Left renal cortex interstitium (tissue), 4 donors: ENCODE measurements at places on chromosomes 7 and 10.

DNA sequence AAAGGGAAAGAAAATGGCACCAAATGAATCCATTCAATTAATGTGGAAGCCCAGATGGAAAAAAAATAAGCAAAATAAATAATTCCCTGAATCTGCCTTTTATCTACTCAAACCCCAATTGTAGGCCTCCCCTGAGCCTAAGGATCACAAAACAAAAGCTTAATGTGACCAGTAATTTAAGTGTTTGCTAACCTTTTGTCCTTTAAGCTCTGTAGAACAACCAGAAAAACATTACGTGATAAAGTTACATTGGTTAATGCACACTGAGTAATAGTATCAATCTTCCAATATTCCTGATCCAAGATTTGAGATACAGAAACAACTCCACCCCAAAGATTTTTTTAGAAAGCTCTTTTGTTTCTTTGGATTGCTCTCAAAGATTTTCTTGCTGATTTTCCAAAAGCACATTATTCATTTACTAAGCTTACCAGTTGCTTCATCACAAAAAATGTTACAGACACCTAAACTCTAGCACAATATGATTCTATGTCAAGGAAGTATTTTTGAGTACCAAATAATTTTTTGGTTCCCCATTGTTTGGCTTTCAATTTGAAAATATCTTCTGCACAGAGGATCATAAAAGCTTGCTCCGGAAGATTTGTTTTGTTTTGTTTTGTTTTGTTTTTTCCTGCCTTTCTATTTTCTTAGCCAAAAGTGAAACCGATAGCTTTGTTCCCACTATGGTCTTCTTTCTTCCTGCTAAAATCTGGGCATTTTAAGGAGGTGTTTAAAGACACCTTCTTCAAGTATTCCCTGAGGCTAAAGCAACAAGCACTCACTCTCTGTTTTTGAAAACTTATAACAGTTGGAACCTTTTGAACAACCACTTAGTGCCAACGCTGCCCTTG lies 54.2 kb downstream of the TRIL start:
- no peak for DNase-seq

- DNase-seq, result no peak
These were observed 82.4 kb upstream of the CHST15 start for GRCh38 chr10:124175701-124176348.

GRCh38 chr7:102424129-102424551 lies 9.2 kb upstream of the ORAI2 start:
- no peak for DNase-seq

- DNase-seq, result no peak
These were observed 22.9 kb upstream of the C10orf105 start for GRCh38 chr10:71742301-71743088.

DNA sequence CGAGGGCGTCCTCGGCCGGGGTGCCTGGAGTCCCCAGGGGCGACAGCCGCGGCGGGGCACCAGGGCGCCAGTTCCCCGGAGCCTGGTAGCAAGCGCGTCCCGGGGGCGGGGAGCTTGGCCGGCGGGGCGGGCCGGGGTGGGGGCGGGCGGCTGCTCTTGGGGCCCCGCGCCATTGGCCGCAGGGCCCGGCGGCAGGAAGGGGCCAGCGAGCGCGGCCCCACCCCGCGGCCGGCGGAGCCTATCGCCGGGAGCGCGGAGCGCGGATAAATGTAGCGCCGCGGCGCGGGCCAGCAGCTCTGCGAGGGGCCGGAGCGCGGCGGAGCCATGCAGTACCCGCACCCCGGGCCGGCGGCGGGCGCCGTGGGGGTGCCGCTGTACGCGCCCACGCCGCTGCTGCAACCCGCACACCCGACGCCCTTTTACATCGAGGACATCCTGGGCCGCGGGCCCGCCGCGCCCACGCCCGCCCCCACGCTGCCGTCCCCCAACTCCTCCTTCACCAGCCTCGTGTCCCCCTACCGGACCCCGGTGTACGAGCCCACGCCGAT lies at the start of gene HHEX:
HHEX (plus strand) TSS at position 293 of the 548 bp plus-strand sequence; CDS start at position 325, 32 bp downstream.
- DNase-seq, result peak; percentile 9

GRCh38 chr7:12801107-12801506 lies 113.7 kb downstream of the ARL4A start:
- no peak for DNase-seq

DNA sequence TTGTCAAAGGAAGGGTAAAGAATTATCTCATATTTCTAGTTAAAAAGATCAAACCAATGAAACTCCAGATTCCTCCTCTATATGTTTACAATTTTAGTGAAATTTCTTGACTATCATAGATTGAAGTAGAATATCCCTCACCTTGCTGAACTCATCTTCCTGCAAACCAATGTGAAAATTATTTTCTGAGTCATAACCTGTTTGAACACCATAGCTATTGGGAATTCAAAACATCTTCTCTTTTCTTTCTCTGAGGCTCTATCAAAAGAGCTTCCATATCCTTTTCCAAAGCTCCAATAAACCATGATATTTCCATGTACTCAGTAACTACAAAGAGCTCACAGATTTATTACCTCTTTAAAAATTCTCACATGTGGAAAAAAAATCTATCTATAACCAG lies 134.3 kb downstream of the DOCK4 start:
- no peak for DNase-seq

GRCh38 chr7:70361821-70362220 lies 763.5 kb downstream of the AUTS2 start:
- no peak for DNase-seq

DNA sequence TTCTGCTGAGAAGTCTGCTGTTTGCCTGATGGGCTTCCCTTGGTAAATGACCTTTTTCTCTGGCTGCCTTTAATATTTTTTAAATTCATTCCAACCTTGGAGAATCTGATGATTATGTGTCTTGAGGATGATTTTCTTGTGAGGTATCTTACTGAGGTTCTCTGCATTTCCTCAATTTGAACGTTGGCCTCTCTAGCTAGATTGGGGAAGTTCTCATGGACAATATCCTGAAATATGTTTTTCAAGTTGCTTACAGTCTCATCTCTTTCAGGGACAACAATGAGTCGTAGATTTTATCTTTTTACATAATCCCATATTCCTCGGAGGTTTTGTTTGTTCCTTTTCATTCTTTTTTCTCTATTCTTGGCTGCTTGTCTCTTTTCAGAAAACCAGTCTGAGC lies 208.4 kb downstream of the KIF20B start:
- DNase-seq, result no peak

GRCh38 chr10:79100771-79101170 lies 32.0 kb downstream of the ZMIZ1 start:
- DNase-seq, result no peak

DNA sequence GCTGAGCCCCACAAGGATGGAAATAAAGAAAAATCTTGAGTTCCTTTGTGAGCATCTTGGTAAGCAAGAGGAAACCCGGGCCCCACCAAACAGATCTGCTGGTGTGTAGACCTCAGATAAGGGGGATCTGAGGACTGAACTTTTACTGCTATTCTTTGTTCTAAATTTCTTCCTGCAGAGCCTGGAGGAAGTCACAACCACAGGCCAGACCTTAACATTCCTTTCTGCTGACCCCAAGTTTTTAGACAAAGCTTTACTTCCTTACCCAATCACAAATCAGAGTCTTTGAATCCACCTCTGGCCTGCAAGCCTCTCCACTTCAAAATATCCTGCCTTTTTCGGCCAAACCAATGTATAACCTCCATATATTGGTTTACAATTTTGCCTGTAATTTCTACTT lies 352.6 kb upstream of the AUTS2 start:
- no peak for DNase-seq

- no peak for DNase-seq
These were observed 42.3 kb upstream of the SP8 start for GRCh38 chr7:20828947-20829346.

DNA sequence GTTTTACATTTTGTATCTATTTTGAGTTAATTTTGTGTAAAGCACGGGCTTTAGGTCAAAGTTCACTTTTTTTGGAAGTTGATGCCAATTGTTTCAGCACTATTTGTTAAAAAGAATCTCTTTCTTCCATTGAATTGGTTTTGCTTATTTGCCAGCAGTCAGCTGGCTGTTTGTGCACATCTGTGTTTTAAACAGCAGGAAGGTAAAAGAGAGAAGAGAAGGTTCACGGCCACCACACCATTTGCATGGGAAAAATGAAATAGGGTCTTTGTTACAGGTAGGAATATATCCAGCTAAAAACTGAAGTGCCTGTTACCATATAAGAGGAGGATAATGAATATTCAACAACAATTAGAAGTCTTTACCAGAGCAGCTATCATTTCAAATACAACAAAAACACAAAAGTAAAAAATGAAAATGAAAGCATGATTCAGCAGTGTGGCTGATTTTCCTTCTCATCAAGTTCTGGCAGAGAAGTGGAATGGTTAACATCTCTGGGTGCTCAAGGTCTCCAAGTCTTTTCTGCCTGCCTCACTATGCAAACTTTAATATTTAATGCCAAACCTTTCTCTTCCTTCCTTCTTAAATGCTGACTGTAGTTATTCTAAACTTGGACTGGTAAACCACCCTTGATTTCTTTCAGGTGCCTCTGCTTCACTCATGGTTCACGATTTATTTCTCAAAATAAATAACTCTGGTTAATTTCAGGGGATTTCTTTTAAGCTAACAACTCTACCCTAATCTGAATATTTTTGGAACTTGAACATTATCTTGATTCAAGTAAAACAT lies 841.5 kb downstream of the GRM8 start:
- no peak for DNase-seq

DNA sequence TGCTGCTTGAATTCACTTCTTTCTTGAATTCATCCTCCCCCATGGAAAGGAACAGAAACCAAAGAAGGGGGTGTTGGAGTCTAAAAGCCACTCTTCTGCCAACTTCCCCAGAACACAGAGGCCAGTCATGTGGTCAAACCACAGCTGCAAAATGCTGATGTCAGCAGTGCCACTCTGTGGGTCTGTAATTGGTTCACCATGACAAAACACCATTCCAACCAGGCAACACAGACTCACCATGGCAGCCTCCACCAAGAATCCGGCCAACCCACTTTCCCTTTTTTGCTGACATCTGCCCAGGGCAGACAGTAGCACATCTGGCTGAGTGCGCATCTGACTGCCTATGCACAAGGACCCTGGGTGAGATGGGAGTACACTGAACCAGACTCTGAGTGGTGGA lies 16.8 kb downstream of the OSBPL3 start:
- no peak for DNase-seq

GRCh38 chr10:98418665-98419468 lies 3.9 kb upstream of the PYROXD2 start:
- no peak for DNase-seq

DNA sequence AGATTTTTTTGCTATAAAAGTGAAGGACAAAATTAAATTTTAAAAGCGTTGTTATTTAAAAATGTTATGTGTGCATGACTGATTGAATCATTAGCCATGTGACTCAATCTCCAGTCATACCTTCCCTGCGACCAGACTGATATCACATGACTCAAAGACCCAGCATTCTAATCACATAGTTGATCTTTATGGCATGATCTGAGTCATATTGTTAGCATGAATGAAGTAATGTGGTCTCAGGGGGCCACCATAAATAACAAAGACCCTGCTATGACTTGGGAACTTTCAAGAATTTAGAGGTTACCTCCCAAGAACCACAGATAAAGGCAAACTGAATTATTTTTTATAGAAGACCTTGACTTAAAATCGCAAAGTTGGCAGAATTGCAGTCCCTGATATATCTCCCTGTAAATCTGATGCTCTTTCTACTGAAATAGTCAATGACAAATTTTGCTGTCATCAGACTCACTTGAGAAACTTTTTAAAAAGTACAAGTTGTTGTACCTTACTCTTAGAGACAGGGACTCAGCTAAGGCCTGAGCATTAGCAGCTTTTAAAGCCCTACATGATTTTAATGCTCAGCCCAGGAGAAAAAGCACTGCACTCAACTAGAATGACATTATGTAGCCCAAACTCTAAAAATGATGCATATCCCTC lies 717.3 kb downstream of the XPNPEP1 start:
- no peak for DNase-seq

DNA sequence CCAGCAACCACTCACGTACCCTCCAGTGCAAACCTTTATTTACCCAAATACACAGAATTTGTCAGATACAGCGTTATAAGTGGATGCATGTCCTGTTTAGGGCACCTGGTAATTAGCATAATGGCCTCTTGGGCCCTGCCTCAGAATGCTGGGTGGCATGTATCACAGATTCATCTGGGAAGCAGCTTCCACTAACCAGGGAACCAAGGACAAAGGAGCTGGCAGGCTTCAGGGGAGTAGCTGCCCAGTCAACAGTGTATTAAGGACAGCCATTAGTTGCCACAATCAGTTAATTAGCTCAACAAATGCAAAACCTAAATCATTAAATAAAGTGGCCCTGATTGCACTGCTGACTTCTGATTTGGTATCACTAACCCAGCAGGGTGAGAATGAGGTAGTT lies 105.7 kb downstream of the RAPGEF5 start:
- no peak for DNase-seq

- peak; percentile 34 for DNase-seq
These were observed 591.6 kb downstream of the REEP3 start for GRCh38 chr10:64112701-64113355.

GRCh38 chr7:7803715-7804178 lies 85.3 kb upstream of the RPA3 start:
- no peak for DNase-seq

GRCh38 chr10:103802637-103803353 lies 52.6 kb downstream of the SH3PXD2A start:
- no peak for DNase-seq

DNA sequence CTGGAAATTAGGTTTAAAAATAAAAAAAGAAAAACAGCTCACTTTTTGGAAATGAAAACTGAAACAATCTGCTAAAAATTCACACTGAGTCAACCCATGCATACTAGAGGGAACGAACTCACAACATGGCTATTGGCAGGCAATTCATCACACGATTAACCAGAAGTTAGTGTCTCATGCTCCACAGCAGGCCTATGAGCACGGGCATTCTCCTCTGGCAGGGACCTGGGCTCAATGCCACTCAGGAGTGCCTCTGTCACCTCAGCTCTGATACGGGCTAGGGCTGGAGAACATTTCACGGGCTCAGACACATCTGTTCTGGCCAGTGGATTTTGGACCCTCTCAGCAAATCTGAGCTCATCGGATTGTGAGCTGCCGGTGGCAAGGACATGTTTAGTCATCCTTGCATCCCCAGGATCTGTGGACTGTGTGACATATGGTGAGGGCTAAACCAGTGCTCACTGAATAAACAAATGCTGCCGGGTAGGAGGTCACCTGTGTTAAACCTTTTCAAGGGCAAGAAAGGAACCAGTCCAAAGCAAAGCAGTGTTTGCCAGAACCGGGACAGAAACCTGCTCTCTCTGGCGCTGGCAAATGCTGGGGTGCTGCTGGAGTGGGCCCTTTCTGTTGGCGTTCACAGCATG lies 40.1 kb downstream of the POLR3A start:
- DNase-seq, result no peak

DNA sequence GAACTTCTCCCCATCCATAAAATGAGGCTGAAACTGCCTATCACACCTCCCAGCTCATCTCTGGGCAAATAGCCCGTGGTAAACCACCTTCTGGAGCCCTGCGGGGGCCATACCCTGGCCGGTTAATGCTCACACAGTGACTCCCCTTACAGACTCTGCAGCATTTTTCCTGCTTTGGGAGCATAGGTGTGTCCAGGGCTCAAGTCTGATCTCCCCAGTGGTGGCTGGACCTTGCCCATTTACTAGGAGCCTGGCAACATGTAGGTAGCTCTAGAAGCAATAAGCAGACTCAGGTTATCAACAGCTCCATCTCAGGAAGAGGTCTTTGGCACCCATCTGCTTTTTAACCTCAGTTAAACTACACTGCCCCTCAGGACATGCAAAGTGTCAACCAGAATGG lies 5.5 kb upstream of the CDHR1 start:
- no peak for DNase-seq

GRCh38 chr10:71782221-71782916 lies 9.0 kb upstream of the VSIR start:
- no peak for DNase-seq
